ENCODE measurements at places on chromosomes 13 and 19.

GRCh38 chr19:27777726-27778125, 1435.2 kb downstream of the UQCRFS1 start:
- DNase-seq, result no peak

DNA sequence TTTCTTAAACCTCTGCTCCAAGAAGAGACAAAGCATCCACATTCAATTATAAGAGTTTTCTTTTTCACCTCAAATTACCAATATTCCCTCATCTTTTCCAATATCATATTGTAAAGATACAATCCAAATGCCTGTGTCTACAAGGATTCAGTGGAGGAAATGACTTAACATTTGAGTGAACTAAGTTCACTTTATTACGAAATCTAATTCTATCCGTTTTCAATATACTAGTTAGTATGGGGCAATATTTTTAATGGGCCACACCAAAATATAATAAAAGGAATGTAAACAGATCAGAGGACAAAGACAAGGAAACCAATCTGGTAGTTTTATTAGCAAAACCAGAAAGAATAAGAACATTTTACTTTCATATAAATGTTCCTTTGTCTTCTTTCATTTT, 136.0 kb downstream of the DCLK1 start:
- DNase-seq, result no peak

GRCh38 chr13:111846391-111847159, 220.4 kb upstream of the SOX1 start:
- no peak for DNase-seq

DNA sequence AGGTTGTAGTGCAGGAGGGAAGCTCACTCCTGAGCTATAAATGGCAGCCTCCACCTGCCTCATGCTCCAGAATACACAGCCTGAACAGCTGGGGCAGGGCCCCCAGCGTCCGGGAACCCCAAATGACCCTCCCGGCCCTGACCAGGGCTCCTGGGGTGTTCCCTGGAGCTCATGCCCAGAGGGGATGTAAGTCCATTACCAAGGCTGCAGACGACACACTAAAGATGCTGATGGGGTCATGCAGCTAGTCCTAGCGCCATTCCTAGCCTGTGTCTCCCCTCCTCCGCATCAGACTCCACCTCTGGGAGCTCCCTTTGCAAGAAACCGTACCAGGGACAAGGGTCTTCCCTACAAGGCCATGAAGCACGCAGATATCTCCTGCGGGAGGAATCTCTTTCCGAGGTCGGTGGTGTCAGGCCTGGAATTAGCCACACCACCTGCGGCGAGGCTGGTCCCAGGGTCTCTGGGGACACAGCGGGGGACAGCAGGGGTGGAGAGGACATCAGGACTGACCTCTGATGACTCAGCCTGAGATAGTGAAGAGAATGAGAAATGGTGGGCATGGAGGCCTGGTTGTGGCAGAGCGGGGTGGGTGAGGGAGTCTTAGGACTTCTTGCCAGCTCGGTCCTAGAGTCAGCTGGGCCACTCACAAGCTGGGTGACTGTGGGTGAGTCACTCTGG, 11.9 kb upstream of the TPM4 start:
- no peak for DNase-seq

- DNase-seq, result peak; percentile 53
Measured at GRCh38 chr19:38683393-38684077, 36.1 kb downstream of the ACTN4 start.

- DNase-seq, result no peak
Measured at GRCh38 chr19:9044449-9044848, 34.2 kb upstream of the MUC16 start.

- DNase-seq, result peak; percentile 74
Measured at GRCh38 chr19:48489608-48490216, 20.5 kb downstream of the CYTH2 start.

DNA sequence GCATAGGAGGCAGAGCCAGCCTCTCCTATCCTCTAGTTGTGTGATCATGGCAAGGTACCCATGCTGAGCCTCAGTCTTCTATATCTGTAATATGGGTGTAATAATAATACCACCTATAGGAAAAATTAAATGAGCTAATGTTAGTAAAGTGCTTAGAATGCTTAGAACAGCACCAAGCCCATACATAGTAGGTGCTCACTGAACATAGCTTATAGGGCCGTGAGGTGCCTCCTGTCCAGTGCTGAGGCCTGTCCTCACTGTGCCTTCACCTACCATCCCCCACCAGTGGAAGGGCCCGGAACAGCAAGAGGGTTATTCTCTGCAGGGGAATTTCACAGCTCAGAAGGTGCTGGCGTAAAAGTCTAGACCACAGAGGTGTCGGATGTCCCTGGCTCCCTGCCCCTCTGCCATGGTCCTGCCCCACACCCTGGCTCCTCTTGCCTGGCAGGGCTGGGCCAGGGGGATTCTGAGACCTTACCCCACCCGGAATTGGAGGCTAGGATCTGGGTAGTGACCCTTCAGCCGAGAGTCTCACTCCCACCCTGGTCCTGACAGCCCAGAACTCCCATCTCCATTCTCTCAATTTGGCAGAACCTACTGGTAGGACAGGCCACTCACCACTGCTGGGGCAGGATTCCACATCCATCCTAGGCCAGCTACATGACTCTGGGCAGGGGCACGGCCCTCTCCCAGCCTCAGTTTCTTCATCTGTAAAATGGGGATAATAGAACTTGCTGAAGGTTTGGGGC, 2.2 kb upstream of the SCN1B start:
- no peak for DNase-seq

GRCh38 chr19:30046522-30046921, 104.5 kb downstream of the URI1 start:
- DNase-seq, result no peak

DNA sequence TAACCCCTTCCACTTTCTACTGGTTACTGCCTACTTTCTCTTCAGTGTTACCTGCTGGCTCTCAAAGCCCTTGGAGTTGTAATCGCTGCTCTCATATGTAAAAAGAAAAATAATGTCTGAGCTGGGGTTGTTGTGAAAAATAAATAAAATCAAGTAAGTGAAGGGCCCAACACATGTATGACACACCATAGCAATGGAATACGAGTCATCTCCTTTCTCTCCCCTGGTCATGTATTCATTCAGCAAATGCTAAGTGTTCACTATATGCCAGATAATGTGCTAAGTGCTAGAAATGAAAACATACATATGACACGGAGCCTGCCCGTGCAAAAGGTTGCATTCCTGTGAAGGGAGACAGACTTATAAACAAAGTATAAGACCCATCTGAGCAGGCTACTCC, 535.0 kb downstream of the RFC3 start:
- DNase-seq, result no peak

DNA sequence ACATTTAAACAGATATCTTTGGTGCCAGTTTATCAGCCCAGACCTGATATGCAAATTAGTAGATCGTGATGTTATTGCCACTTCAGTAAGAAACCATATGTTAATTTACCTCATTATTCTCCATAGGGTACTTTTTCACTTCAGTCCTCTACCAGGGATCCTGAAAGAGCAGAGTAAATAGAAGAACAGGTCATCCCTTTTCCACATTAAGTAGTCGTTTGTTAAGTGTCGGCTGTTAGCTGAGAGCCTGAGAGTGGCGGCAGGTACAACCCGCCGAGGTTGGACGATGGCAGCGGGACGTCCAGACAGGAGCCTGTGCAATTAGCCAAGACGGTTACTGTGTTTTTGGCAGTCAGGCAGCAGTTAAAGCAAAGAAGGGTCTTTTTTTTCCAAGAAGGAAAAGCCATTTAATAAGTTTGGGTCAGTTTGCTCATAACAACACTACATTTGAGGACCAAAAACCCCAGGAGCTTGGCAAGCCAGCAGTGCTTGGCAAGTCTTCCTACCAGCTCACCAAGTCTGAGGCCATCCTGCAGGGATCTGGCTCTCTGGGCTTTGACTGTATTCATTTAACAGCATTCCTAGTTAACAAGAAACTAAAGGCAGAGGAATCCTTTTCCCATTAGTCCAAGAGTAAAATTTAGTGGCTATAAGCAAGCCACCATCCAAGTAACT, 231.8 kb downstream of the SHISA2 start:
- DNase-seq, result no peak

DNA sequence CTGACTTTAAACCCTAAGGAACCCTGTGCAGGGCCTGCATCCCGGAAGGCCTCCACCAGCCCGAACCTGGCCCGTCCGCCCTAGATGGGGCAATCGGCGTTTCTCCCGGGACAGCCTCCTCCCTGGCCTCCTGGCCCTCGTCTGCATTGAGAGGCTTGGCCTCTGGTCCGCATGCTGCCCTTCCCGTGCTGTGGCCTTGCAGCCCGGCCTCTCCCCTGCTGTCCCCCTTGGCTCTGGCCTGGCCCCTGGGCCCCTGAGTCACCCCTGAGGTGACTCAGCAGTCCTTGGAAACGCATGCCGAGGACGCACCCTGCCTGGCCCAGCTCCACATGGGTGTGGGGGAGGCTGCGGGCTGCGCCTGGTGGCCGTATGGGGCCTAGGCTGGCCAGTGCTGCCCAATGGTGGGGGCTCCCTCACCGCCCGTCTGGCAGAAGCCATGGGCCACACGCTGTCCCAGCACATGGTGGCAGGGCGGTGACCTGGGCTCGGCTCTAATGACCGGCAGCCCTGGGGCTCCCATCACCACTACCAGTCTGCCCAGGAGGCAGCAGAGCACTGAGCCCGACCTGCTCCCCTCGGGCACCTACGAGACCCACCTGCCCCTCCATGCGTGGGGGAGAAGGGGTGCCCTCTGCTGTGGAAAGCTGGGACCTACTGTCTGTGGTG, 25.7 kb downstream of the SH3GL1 start:
- DNase-seq, result no peak

- DNase-seq, result no peak
Measured at GRCh38 chr13:70844391-70845108, 736.3 kb upstream of the KLHL1 start.

GRCh38 chr19:52200044-52200443, 10.2 kb downstream of the PPP2R1A start:
- DNase-seq, result no peak

DNA sequence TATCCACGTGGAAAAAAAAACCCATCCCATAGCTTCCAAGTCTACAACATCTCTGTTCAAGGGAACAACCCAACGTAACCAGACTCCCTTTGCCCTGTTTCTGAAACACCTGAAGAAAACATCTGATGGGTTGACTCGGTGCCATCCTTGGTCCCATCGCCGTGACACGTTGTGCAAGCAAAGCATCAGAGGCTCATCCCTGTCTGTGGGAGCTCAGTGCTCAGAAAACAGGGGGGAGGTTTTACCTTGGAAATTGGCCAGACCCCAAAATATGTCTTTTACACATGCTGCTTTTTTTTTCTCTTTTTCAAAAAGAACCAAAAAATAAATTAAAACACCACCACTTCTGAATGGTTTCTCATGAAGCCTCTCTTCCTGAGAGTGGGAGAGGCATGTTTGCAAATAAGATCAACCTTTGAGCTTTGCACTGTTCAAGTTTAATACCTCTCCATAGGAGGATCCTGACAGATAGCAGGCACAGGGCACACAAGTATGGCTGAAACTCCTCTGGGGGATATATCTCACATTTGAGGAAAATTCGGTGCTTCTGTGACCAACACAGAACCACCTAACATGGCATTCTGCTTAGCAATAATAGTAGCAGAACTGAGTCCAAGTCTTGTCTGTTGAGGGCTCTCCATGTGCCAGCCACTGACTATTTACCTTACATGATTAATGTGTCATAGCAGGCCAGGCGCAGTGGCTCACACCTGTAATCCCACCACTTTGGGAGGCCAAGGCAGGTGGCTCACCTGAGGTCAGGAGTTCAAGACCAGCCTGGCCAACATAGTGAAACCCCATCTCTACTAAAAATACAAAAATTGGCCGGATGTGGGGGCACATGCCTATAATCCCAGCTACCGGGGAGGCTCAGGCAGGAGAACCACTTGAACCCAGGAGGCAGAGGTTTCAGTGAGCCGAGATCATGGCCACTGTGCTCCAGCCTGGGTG, 7.0 kb upstream of the PVR start:
- DNase-seq, result no peak

GRCh38 chr13:112231451-112232083, 144.6 kb upstream of the SPACA7 start:
- DNase-seq, result no peak

- no peak for DNase-seq
Measured at GRCh38 chr13:21594715-21595545, 9.0 kb downstream of the MICU2 start.

DNA sequence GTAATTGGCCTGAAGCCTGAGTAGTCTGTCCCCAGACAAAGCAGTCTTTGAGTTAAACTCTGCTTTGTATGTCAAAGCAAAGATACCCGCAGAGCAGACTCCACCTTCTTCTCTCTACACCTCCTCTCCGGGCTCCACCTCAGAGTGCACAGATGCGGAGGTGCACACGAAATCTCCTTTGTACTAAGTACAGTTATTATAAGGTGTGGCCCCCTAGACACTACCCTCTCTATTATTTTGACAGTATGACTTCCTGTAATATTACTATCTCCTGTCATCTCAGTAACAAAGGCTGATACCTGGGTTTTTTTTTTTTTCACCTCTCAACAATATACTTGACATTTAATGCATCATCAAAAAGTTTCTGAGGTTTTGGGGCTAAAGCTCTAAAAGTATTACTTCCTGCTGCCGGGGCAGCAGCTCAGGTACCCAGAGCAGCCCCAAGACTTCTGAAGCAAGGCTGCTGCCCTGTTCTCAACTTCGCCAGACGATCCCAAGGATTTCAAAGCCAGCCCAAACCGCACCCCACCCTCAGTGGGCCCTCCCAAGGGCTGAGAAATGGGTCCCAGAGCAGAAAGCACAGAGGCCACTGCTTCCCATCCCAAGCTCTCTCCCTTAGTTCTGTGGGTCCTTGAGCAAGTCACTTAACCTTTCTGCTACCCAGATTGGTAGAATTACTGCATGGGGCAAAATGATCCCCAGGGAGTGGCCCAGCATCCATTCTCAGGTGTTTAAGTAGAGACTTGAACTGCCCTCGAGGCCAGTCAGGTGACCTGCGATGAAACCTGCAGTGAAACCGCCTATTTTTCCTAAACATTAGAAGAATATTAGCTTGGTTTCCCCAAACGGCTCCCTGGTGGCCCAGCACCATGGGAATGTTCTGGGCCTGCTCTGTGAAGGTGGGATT, 180.6 kb downstream of the FOXO1 start:
- peak; percentile 53 for DNase-seq

- no peak for DNase-seq
Measured at GRCh38 chr13:20425819-20426219, 99.8 kb downstream of the CRYL1 start.

- DNase-seq, result no peak
Measured at GRCh38 chr13:83221813-83222241, 660.4 kb downstream of the SLITRK1 start.
